ENCODE measurements at places on chromosomes 2 and 18. TPM values are rescaled to one million over a fixed set of nuclear protein-coding genes. Genes with fewer than 3 reads are reported as not detected.

TMEM17 gene
- polyA plus RNA-seq: 6.6 TPM

- DNase-seq: no peak
Measured at GRCh38 chr2:219576505-219577388, 4.6 kb downstream of the INHA start.

GRCh38 chr2:73070643-73071359 is 711 bp downstream of the SFXN5 start:
- DNase-seq: no peak

GRCh38 chr2:239130786-239131325 is 270.0 kb downstream of the HDAC4 start:
- no peak for DNase-seq

DNA sequence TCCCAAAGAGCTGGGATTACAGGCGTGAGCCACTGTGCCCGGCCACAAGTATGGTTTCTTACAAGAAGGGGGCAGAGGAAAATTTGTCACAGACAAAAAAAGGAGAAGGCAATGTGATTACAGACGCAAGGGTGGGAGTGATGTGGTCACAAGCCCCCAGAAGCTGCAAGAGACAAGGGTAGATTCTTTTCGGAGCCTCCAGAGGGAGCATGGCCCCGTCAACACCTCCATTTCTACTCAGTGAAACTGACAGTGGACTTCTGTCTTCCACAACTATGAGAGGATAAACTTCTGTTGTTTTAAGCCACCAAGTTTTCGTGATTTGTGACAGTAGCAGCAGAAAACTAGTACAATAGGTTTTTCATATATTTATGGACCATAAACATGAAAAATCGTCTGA is 2.1 kb upstream of the TCF7L1 start:
- no peak for DNase-seq

- no peak for DNase-seq
Measured at GRCh38 chr2:130791617-130791939, 36.2 kb downstream of the AMER3 start.
